Lower leg skin (tissue), 4 donors: ENCODE measurements at places on chromosomes 4 and X.
A peak's percentile ranks its signal among the peaks of the same experiment; 100 is the strongest.

- no peak for DNase-seq
Measured at GRCh38 chr4:148030193-148030873, 298.4 kb downstream of the ARHGAP10 start.

- no peak for DNase-seq
Measured at GRCh38 chr4:145231906-145232700, 51.7 kb upstream of the OTUD4 start.

DNA sequence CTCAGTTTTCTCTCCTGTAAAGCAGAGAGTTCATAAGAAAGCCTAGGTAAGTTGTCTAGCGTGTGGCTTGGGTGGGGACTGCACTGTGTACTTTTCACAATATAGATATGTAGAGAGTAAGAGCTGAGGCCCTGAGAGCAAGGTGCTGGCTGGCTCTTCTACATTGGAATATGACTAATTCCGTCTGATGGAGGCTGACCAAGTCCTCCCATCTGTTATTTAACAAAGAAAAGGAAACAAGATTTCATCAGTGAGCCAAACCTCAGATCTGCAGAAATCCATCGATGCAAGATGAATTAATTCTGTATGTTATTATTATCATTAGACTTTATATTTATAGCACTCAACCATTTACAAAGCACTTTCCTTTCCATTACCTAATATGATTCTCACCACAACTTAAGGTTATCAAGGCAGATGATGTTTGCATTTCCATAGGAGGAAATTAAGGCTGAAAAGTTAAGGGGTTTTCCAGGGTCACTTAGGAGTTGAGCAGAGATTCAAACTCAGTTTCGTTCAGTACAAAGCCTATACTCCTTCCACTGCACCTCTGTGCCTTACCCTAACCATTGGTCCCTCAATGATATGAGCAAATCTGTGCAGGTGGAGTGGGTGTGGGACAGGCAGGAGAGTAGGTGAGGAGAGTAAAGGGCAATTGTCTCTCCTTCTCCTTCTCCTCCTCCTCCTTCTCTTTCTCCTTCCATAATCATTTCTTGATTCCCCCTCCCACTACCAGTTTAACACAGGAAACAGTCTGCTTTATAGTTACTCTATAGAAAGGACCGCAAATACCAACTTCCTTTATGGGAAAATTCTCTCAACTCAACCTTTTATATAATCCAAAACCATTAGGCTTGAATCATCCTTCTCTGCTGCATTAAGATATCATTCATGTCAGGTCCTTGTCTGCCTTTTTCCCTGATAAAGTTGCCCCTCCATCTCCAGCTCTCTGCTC lies 27.6 kb upstream of the SRD5A3 start:
- no peak for DNase-seq

- DNase-seq, result no peak
Measured at GRCh38 chr4:24949970-24950369, 37.1 kb upstream of the CCDC149 start.

DNA sequence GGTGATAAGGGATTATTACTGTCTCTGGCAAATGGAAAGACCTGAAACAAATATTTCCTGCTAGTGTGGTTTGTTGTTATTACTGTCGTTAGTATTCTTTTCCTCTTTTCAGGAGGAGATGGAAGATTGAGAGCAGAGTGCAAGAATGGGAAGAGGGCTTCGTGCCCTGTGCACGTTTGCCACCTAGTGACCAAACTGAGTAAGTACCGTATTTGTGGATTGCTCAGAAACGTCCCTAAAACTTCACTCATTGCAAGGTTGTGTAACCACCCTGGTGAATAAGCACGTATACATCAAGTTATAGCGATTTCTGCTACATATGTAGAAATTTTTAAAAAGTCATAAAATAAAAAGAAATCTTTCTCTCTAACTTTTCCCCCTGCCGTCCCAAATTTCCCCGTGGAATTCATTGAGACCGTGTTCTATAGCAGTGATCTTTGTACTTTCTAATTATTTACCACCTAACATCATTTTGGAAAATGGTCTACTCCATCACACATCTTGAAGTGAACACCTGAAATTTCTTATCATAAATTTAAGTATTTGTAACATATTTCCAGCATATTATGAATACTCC lies 24.3 kb downstream of the LINC00632 start:
- no peak for DNase-seq

DNA sequence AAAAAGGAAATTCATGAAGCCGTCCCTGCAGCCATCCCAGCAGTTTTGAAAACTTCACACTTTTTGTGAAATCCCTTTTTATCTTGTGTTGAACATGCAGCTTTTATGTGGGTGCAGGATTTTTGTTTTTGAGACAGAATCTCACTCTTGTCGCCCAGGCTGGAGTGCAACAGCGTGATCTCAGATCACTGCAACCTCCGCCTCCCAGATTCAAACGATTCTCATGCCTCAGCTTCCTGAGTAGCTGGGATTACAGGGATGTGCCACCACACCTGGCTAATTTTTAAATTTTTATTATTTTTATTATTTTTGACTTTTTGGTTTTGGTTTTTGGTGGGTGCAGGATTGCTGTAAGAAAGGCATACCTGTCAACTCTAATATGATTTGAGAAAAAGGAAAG lies 8.0 kb upstream of the MSMO1 start:
- no peak for DNase-seq

DNA sequence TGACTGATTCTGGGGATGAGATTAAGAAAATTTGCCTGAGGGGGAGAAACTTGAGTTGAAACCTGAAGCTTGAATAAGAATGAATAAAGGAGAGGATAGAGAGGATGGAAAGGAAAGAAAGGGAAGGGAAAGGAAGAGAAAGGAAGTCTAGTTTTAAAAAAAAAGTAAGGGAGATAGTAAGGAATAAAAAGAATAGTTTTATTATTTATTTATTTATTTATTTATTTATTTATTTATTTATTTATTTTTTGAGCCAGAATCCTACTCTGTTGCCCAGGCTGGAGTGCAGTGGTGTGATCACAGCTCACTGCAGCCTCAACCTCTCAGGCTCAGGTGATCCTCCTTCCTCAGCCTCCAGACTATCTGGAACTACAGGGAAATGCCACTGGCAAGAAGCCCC lies 62.0 kb upstream of the NAF1 start:
- DNase-seq, result no peak

- no peak for DNase-seq
Measured at GRCh38 chr4:145816091-145816490, 122.5 kb downstream of the ZNF827 start.

GRCh38 chr4:78414116-78414515 lies 137.5 kb upstream of the ANXA3 start:
- DNase-seq, result no peak

- no peak for DNase-seq
Measured at GRCh38 chrX:133215017-133215416, 3.1 kb downstream of the TFDP3 start.

DNA sequence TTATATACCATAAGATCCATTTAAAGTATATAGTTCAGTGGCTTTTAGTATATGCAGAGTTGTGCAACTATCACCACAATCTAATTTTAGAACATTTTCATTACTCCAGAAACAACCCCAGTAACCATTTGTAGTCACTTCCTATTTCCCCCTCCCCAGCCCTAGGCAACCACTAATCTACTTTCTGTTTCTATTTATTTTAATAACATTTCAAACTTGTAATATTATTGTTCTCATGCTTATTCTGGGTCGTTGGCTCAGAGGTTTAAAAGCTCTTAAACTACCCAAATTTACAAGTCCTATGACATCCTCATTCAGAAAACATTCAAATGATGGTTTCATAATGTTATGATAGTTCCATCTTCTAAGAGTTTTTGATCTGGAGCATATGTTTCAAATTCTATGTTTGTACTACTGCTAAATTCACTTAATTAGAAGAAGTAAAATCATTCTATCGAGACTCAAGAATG lies 18.4 kb downstream of the XIAP start:
- no peak for DNase-seq

DNA sequence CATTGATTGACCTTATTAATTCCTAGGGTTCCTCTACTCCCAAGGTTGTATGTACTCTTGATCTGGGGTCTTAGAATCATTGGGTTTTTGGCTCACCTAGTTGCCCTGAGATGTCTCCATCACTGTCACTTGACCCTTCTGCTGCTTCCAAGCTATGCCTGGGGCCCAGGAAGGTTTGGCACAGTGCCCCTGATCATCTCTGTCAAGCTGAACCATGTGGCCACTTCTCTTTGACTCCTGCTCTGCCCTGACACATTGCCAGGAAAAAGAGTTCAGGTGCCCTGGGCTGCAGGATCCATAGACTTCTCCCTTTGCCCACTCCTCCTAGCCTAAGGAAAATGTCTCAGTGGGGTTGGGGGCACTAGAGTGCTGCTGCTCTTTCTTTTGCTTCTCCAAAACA lies 3.9 kb upstream of the CHST7 start:
- peak; percentile 36 for DNase-seq

DNA sequence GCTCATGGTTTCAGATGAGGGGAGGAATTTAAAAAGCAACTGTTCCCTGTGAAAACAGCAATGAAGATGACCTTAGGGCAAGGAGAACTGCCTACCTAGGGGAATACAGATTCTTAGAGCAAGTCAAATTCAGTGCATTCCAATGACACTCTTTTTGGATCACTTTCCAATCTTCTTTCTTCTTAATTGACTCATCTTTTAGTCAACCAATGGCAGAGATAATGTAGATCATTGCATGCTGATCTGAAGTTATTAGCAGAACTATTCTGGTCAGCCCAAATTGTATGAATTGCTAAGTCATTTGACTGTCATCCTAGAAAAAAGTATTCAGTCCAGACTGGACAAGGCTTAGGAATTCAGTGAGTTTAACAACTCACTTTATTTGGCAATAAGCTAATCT lies 12.6 kb upstream of the NR3C2 start:
- DNase-seq, result no peak

DNA sequence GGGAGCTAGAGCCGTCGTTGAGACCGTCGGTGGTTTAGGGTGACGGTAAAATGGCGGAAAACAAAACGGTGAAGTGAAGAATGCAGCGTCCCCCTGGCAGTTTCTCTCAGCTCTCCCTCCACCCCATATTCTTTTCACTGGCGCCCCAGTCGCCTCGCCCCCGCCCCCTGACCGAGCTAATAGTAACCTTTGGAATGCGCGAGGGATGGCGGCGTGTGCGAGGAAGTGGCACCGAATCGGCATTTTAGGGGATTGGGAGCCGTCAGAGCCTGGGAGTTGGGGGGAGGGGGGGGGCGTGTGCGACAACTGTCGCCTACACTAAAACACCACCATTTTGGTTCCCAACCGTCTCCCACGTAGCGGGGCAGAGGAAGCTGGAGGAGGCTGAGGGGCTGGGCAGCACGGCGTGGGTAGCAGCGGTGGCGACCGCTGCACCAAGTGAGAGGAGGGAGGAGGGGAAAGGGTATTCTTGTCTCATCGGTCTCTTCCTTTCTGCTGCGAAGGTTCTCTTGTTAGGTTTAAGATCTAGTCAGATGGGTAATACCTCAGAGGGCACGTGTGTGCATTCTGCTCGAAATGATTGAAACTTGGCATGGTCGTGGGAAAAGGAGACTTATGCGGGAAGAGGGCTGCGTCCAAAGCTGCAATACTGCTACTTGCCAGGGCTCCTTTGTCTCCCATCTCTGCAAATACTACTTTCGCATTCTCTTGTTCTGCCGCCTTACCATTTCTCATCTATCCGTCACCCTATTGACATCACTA lies 840 bp downstream of the ZNF711 start:
- DNase-seq, result no peak

DNA sequence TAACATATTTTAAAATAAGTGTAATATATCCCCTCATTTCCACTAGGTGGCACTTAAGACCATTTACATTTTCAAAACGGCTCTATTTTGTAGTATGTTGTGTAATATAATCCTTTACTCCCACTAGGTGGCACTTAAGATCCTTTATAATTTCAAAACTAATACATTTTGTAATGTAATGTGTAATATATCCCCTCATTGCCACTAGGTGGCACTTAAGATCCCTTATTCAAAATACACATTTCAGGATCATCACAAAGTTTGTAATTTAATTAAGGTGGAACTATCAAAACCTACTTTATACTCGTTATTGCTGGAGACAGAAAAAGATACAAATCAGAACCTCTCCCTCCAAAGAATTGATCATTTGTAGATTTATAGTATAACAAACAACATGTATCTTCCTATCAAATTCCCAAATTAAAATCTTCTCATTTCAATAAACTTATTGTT lies 132.5 kb downstream of the ARHGAP6 start:
- no peak for DNase-seq

DNA sequence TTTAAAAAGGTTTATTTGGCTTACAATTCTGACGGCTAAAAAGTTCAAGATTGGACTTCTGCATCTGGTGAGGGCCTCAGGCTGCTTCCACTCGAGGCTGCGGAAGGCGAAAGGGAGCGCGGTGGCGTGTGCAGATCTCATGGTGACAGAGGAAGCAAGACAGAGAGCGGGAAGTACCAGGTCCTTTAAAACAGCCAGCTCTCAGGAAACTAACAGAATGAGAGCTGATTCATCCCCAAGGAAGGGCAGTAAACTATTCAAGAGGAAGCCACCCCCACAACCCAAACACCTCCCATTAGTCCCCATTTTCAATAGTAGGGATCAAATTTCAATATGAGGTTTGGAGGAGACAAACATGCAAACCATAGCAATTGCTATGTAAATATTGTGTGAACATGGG lies 2144.2 kb upstream of the AGA start:
- no peak for DNase-seq

GRCh38 chrX:141642979-141643378 lies 53.5 kb downstream of the SPANXA2 start:
- no peak for DNase-seq

GRCh38 chr4:5460106-5460801 lies 248.1 kb downstream of the EVC2 start:
- peak; percentile 67 for DNase-seq

GRCh38 chrX:13607331-13607995 lies 38.1 kb downstream of the EGFL6 start:
- no peak for DNase-seq

- no peak for DNase-seq
Measured at GRCh38 chr4:171981185-171981584, 168.0 kb downstream of the GALNTL6 start.

GRCh38 chr4:118981171-118981838 lies 92.7 kb downstream of the SYNPO2 start:
- no peak for DNase-seq

DNA sequence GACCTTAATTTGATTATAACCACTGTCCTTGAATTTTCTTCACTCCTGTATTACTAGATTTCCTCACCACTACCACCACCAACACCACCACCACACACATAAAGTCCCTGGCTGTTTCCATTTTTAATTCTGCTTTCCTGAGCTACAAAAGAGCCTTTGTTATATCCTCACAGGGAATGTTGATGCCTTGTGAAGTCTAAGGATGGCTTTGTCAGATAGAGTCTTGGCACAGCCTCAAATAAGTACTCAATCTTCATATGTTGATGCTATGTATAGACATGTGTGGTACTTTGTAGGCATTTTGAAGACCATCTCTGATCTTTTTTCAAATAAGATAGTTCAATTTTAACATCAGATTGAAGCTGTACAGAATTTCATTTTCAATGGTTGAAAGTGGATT lies 1016.7 kb upstream of the LCORL start:
- DNase-seq, result no peak

DNA sequence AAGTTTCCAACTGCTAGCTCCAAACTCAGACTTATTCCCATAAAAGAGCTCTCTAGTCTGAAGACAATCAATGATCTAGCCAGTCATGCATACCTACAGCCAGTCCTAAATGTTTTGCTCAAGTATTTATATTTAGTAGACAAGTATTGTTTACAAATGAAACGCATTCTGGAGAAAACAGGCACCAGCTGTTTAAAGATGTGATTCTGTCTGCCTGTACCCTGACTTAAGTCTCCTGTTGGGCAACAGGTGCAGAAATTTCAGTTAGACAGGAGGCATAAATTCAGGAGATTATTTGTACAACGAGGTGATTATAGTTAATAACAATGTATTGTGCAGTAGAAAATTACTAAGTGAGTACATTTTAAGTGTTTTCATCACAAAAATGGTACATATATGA lies 28.9 kb downstream of the LNX1 start:
- no peak for DNase-seq
